Mesothelial cell of epicardium (in vitro differentiated cells): ENCODE measurements at places on chromosomes 1 and 21.

GRCh38 chr1:87592156-87592555, 263.5 kb downstream of the LMO4 start:
- H3K27me3 ChIP-seq = no peaks in the 10 kb centered on the region
- H3K36me3 ChIP-seq = no peaks in the 10 kb centered on the region
- peaks cover 25% of the 10 kb centered on the region for H3K4me1 ChIP-seq

DNA sequence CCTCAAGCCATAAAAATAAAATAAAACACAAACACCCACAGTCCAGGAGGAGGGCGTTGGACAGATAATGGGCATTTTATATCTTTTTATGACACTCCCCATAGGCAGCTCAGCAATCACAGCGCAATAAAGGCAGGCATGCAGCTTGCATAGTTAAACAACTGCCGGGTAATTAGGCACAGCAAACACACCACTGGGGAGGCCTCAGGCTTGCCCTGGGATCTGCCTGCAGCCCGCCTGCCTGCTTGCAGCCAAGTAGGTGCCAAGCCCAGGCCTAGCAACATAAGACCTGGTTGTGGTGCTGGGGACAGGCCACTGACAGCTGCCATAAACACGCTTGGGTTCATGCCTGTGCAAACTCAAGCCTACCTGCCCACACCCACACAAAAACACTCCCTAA, 54.2 kb downstream of the DMAP1 start:
- no peak for DNase-seq
- H3K4me1 ChIP-seq = no peaks in the 10 kb centered on the region
- no peak overlapping the region for H3K27ac ChIP-seq
- no peak overlapping the region for H3K4me3 ChIP-seq

GRCh38 chr1:81840805-81841204, 40.1 kb downstream of the ADGRL2 start:
- no peak overlapping the region for H3K27ac ChIP-seq
- peaks cover 21% of the 10 kb centered on the region for H3K36me3 ChIP-seq
- H3K4me3 ChIP-seq = no peak overlapping the region
- H3K27me3 ChIP-seq = no peaks in the 10 kb centered on the region

DNA sequence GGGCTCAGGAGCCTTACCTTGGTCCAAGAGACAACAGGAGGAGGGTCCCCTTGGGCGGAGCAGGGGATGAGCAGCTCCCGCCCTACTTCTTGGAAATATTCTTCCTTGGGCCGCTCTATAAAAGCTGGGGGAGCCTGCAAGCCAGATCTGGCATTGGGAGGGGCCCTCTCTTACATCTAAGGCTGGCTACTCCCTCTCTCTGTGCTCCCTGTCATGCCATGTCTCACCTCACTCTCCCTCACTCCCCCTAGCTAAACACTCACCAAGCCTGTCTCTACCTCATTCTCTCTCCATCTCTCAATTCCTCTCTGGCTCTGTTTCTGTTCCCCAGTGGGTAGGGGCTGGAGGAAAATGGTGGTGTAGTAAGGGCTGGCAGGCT, 6.5 kb upstream of the TAGLN2 start:
- DNase-seq = no peak
- H3K4me3 ChIP-seq = no peak overlapping the region
- no peak overlapping the region for H3K27ac ChIP-seq
- peaks cover 28% of the 10 kb centered on the region for H3K36me3 ChIP-seq
- no peaks in the 10 kb centered on the region for H3K27me3 ChIP-seq
- peaks cover 5% of the 10 kb centered on the region for H3K4me1 ChIP-seq

- H3K27ac ChIP-seq = no peak overlapping the region
- H3K4me1 ChIP-seq = no peaks in the 10 kb centered on the region
- H3K4me3 ChIP-seq = no peak overlapping the region
- no peaks in the 10 kb centered on the region for H3K36me3 ChIP-seq
- H3K27me3 ChIP-seq = peaks cover 20% of the 10 kb centered on the region
- DNase-seq = no peak
These were observed 649.4 kb downstream of the NPHP4 start for GRCh38 chr1:5342830-5343229.

GRCh38 chr21:19993268-19993667, 1004.9 kb upstream of the NCAM2 start:
- no peaks in the 10 kb centered on the region for H3K27me3 ChIP-seq
- no peak overlapping the region for H3K4me3 ChIP-seq
- no peak overlapping the region for H3K27ac ChIP-seq

DNA sequence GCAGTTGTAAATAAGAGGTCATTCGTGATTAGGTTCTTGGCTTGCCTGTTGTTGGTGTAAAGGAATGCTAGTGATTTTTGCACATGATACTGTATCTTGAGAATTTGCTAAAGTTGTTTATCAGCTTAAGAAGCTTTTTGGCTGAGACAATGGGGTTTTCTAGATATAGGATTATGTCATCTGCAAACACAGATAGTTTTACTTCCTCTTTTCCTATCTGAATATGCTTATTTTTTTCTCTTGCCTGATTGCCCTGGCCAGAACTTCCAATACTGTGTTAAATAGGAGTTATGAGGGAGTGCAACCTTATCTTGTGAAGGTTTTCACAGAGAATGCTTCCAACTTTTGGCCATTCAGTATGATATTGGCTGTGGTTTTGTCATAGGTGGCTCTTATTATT, 576.1 kb upstream of the RGS18 start:
- H3K27ac ChIP-seq = no peak overlapping the region
- peaks cover 6% of the 10 kb centered on the region for H3K4me1 ChIP-seq
- peaks cover 2% of the 10 kb centered on the region for H3K27me3 ChIP-seq
- no peaks in the 10 kb centered on the region for H3K36me3 ChIP-seq
- DNase-seq = no peak

DNA sequence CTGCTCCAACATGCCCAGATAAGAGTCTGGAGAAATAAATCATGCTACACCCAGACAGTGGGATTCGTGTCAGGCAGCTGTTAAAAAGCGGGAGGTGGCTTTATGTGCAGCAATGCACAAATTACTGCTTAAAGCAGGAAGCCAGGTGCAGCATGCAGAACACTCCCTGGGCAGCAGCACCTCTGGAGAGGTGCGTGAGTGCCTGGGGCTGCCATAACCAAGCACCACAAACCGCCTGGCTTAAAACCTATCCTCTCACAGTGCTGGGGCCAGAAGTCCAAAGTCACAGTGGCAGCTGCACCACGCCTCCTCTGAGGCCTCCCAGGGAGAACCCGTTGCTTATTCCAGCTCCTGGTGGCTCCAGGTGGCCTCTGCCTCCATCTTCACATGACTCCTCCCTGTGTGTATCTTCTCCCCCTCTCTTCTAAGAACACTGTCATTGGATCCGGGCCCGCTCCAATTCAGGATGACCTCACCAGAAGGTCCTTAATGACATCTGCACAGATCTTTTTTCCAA, 115.6 kb downstream of the SIK1 start:
- H3K36me3 ChIP-seq = no peaks in the 10 kb centered on the region
- H3K27me3 ChIP-seq = no peaks in the 10 kb centered on the region
- H3K27ac ChIP-seq = peak overlapping the region; percentile 11
- peaks cover 40% of the 10 kb centered on the region for H3K4me1 ChIP-seq
- no peak for DNase-seq

DNA sequence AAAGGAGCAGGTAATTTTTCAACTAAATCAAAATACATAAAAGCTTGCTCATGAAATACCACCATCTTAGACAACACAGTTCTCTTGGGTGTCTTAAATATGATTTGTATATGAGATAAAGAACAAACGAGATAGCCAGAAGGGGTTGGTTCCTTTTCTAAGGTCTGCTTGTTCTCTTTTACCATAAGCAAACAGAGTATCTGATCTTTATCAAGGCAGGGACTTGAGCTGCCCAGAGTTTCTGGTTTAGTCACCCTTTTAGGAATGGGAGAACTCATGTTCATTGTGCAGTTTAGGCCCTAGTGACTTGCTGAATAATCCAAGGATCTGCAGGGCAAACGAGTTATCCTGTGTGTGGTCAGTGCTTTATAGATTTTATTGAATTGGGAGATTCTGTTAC, 3.0 kb upstream of the SUCO start:
- H3K27ac ChIP-seq = peak overlapping the region; percentile 20
- H3K27me3 ChIP-seq = no peaks in the 10 kb centered on the region
- H3K36me3 ChIP-seq = no peaks in the 10 kb centered on the region
- DNase-seq = no peak
- H3K4me3 ChIP-seq = no peak overlapping the region

DNA sequence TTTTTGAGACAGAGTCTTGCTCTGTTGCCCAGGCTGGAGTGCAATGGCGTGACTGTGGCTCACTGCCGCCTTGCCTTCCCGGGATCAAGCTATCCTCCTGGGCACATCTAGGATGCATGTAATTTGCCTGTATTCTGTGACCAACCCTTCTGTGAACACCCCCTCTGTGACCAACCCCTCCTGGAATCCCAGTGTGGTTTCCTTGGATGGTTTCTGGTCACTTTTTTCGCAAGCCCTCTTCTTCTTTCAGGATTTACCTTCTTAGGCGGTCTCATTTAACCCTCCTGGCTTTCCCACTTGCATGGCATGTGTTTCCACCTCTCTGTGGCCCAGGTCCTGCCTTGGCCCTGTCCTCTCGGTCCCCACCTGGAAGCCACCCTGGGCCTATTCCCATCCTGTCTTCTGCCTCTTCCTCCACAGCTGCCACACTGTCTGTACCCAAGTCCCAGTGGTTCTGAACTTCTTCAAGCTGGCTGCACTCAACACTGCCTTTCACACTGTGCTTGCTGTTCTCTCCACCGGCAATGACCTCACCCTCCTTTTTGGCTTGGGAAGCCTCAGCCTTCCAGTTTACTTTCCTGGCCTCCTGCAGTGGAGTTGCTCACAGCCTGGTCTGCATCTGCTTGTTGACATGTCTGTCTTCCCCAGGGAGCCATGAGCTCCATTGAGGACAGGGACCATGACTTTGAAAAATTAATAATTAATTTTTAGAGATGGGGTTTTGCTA, 57.0 kb downstream of the DISC1 start:
- H3K36me3 ChIP-seq = peaks cover 7% of the 10 kb centered on the region
- H3K27ac ChIP-seq = no peak overlapping the region
- H3K27me3 ChIP-seq = no peaks in the 10 kb centered on the region
- no peak for DNase-seq
- H3K4me1 ChIP-seq = peaks cover 3% of the 10 kb centered on the region

- peaks cover 8% of the 10 kb centered on the region for H3K4me1 ChIP-seq
- peak overlapping the region; percentile 62 for H3K27ac ChIP-seq
- no peak overlapping the region for H3K4me3 ChIP-seq
- no peaks in the 10 kb centered on the region for H3K27me3 ChIP-seq
These were observed 455.1 kb downstream of the SMYD3 start for GRCh38 chr1:246051909-246052518.

DNA sequence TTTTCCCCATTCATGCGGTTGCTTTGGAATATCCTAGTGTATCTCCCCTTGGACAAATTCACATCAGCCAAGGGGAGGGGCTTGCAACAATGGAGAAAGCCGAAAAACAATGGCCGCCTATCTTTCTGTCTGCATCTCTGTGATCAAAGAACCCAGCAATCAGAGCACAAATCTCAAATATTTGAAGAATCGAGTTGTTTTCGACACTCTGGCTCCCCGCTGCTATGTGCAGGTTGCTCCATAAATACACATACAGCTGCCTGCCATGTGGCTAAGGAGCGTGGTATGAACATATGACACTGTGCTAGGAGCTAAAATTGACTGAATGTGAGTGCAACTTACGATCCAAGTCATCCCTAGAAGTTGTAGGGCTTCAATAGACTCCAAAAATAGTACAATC, 8.5 kb downstream of the CFHR4 start:
- H3K4me3 ChIP-seq = no peak overlapping the region
- no peaks in the 10 kb centered on the region for H3K4me1 ChIP-seq
- H3K27me3 ChIP-seq = no peaks in the 10 kb centered on the region
- no peak for DNase-seq

GRCh38 chr1:111417755-111418154, 9.8 kb downstream of the OVGP1 start:
- no peak for DNase-seq
- H3K4me1 ChIP-seq = no peaks in the 10 kb centered on the region
- no peaks in the 10 kb centered on the region for H3K36me3 ChIP-seq
- H3K27me3 ChIP-seq = no peaks in the 10 kb centered on the region
- H3K4me3 ChIP-seq = no peak overlapping the region
- no peak overlapping the region for H3K27ac ChIP-seq

DNA sequence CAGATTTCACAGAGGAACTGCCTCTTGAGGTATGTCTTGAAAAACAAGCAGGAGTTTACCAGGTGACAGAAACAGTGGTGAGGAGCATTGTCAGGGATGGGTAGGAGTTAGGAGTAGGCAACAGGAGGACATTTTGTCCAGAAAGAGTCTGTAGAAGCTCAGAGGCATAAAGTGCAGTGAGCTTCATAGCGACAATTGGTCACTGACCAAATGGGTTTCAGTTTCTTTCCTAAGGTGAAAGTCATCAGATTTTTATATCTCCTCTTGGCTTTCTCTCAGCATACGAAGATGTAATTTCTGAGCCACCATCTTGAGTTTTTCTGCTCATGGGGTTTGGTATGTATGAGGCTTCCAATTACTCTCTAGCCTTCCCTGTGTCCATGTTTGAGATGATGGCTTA, 29.3 kb upstream of the FASLG start:
- no peak overlapping the region for H3K4me3 ChIP-seq
- no peaks in the 10 kb centered on the region for H3K27me3 ChIP-seq
- H3K4me1 ChIP-seq = peaks cover 9% of the 10 kb centered on the region

- H3K4me3 ChIP-seq = peak overlapping the region; percentile 94
- peaks cover 49% of the 10 kb centered on the region for H3K4me1 ChIP-seq
- H3K27ac ChIP-seq = peak overlapping the region; percentile 94
These were observed 749 bp upstream of the GLUL start for GRCh38 chr1:182392050-182393028.

DNA sequence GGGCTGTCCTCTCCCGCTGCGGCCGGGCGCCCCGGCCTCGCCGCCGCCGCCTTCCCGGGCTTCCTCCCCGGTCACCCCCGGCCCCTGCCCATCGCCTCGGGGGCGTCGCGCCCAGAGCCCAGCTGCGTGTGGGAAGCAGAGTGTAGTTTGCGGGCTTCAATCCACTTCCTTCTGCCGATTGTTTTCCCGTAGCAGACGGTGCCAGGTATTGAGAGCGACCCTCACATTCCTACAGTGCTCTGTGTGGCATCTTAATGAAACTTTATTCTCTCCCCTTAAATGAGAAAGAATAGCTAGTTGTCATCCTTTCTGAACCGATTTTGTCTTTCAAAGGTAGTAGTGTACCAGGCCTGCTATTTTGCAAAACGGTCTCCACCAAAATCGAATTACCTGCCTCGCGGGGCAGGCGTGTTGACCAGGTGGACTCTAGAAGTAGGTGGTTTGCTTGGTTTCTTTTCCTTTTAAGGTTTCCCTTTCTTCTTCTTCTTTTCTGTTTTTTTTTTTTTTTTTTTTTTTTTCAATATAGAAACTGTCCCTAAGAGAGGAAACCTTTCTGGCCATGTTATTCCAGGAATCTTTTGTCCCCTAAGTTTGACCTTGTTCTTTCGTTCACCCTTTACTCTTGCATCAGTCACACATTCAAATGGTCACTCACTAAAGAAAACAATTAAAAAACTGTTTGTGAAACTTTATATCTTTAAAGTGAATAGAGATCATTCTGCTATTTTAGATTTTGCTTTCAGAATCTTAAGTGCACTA, 881 bp downstream of the USP25 start:
- H3K27ac ChIP-seq = peak overlapping the region; percentile 95
- no peak for DNase-seq
- H3K36me3 ChIP-seq = peaks cover 3% of the 10 kb centered on the region
- H3K4me3 ChIP-seq = peak overlapping the region; percentile 91
- no peaks in the 10 kb centered on the region for H3K27me3 ChIP-seq
- H3K4me1 ChIP-seq = peaks cover 32% of the 10 kb centered on the region

GRCh38 chr1:167447521-167448136, 70.7 kb downstream of the CD247 start:
- H3K4me3 ChIP-seq = no peak overlapping the region
- no peaks in the 10 kb centered on the region for H3K36me3 ChIP-seq
- H3K4me1 ChIP-seq = no peaks in the 10 kb centered on the region
- peaks cover 23% of the 10 kb centered on the region for H3K27me3 ChIP-seq
- no peak overlapping the region for H3K27ac ChIP-seq
- no peak for DNase-seq

- H3K27me3 ChIP-seq = peaks cover 3% of the 10 kb centered on the region
- no peak overlapping the region for H3K27ac ChIP-seq
- no peaks in the 10 kb centered on the region for H3K36me3 ChIP-seq
- no peak for DNase-seq
- H3K4me3 ChIP-seq = no peak overlapping the region
- peaks cover 10% of the 10 kb centered on the region for H3K4me1 ChIP-seq
These were observed 46.8 kb upstream of the NPL start for GRCh38 chr1:182742780-182743179.
